Pons (tissue), 1 donor: ENCODE measurements at places on chromosomes 1 and 21.

DNA sequence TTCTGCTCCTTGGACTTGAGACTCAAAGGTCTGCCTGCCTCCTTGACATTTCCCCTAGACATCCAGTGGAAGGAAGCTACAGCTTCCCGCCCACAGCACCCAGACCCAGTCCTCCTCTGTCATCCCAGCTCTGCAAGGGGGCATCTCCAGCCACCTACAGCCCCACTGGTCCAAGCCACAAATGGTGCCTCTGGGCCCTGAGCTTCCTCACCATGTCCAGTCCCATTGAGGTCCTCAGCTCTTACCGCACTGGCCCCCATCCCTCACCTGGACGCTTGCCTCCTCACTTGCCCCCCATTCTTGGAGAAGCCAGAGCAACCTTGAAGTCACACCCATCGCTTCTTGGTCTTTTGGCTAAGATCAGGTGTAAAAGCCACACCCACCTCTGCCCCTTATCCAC lies 13.2 kb downstream of the PODN start:
- DNase-seq = no peak

DNA sequence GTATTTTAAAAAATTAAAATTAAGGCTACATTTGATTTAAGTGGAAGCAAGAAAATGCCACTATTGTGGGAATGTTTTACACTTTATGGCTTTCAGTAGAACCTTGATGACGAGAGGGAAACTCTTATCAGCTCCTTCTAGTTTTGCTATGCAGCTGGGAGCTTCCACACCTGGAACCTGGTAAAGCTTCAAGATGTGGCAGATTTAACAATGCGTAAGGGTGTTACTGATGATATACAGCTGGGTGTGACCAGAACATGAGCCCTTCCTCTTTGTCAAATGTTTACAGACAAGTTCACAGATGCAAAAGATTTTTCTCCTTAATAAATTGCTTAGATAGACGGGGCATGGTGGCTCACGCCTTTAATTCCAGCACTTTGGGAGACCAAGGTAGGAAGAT lies 20.3 kb downstream of the TTC13 start:
- no peak for DNase-seq

- peak; percentile 44 for DNase-seq
Observed at GRCh38 chr1:60621368-60621851, 461.0 kb upstream of the NFIA start.

GRCh38 chr1:177959811-177960515 lies 9.9 kb downstream of the SEC16B start:
- peak; percentile 34 for DNase-seq

DNA sequence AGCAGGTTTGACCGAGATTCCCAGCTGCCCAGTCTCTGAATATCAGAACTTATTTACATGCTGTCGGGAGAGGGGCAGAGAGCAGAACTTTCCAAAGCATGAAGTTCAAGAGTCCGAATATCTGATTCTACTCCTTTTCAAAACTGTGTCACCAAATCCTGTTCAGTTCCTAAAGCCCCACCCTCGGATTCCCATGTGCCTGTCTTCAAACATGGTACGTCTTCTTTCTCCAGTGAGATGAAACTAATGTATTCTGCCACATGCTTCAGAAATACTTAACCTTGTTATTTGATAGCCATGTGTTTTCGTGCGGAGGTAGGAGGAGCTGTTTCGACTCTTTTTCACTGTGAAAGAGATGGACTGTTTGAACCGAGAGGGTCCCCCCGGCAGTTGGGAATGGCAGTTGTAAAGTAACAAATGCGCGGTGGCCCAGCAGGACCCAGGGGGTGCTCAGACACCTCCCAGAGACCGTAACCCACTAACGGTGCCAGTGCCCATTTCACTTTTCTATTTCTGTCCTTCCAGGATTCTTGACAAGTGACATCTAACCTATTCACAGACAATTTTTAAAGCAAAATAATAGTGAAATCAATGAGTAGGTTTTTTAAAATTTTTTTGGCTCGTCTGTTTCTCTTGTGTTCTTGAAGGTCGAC lies 67.2 kb downstream of the ZBTB18 start:
- no peak for DNase-seq

DNA sequence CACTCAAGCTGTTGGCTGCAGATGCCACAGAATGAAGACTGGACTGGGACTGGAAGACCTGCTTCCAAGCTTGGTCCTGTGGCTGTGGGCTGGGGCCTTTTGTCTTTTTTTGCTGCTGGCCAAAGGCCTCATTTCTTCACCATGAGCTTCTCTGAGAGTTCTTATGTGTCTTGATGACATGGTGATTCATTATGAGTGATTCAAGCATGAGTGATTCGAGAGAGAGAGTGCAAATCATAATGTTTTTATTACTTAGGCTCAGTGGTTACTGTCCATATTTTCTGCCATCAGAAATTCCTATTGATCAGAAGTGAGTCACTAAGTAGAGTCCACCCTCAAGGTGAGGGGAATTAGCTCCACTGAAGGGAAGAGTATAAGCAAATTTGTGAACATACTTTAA lies 94.0 kb downstream of the PCP4 start:
- DNase-seq = no peak

DNA sequence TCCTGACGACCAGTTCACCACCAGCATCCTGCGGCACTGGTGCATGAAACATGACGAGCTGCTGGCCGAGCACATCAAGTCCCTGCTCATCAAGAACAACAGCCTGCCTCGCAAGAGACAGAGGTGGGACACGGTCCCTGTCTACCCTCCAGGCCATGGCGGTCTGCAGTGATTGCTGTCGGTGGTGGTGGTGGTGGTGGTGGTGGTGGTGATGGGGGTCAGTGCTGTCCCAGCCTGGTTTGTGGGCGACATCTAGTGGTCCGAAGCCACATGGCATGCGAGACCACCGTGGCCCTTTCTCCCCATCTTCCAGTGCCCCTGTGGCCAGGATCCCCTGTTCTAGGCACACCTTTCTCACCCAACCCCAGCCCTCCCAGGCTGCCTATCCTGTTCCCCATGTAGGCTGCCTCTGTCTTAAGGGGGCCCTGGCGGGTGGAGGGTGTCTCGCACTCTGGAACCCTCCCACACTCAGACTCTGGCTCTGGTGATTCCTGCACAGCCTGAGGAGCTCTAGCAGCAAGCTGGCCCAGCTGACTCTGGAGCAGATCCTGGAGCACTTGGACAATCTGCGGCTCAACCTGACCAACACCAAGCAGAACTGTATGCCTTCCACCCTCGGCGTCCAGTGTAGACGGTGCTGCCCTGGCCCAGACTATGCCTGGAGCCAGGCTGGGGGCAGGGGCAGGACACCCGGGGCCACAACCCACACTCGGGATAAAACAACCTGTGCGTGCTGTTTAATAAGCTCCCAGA lies 3.2 kb upstream of the SLC27A3 start:
- DNase-seq = no peak

- DNase-seq = no peak
Observed at GRCh38 chr1:5311147-5311546, 656.7 kb downstream of the AJAP1 start.

- no peak for DNase-seq
Observed at GRCh38 chr21:17921579-17922530, 102.7 kb upstream of the C21orf91 start.

DNA sequence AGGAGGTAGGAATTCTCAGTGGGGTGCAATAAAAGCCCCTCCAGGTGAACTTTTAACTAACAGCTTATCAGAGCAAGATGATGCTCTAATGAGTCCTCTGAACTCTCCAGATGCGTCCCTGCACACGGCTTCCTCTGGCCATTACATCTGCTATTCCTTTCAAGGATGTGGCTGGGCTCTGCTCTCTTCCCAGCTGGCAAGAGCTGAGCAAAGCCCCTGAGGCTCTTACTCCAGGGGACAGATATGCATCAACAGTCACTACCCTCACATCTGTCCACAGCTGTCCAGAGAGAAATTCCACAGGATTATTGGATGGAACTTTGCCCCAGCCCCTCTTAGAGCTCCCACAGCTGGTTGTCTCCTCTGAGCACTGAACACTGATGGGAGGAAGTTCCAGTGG lies 267.8 kb downstream of the C1orf94 start:
- DNase-seq = no peak

DNA sequence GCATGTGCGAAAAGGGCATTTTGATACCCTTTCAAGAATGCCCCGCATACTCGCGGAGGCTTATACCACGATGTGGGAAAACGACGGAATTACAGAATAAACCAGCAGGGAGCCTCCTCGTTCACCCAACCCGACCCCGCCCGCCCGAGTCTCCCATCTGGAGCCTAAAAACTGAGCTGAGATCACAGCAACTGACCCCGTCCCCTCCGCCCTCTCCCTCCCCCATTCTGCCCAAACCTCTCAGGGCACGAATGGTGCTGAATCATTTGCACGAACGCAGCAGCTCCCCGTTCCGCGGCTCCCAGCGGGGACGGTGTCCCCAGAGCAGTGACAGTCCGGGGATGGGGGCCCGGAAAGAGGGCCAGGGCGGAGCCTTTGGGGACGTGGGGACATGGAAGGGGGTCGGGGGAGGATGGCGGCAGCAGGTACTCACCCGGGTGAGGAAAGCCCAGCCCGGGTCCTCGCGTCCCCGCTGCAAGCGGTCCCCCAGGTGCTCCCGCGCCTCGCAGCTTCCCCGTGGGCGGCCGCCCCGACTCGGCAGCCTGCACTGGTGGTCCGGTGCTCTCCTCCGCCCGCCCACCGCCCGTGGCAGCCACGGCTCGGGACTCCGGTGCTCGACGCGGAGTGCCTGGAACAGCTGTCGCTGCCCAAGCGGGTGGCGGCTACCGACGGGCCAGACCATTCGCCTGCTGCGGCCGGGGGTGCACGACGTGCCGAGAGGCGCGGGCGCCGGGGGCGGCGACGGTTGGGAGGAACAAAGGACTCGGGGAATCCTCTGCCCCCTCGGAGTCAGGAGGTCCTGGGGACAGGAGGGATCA lies at the start of gene TTLL7:
Gene TTLL7 (minus strand): TSS at position 635 of the 818 bp plus-strand sequence. CDS start 46,921 bp downstream, outside the sequence.
- peak; percentile 66 for DNase-seq

GRCh38 chr1:201112173-201112731 lies at the start of gene CACNA1S:
TSS of gene CACNA1S (minus strand) at chr1:201112426. CDS start at chr1:201112339, 87 bp downstream.
- DNase-seq = no peak

GRCh38 chr1:214898161-214898560 lies 184.4 kb upstream of the KCNK2 start:
- DNase-seq = no peak

DNA sequence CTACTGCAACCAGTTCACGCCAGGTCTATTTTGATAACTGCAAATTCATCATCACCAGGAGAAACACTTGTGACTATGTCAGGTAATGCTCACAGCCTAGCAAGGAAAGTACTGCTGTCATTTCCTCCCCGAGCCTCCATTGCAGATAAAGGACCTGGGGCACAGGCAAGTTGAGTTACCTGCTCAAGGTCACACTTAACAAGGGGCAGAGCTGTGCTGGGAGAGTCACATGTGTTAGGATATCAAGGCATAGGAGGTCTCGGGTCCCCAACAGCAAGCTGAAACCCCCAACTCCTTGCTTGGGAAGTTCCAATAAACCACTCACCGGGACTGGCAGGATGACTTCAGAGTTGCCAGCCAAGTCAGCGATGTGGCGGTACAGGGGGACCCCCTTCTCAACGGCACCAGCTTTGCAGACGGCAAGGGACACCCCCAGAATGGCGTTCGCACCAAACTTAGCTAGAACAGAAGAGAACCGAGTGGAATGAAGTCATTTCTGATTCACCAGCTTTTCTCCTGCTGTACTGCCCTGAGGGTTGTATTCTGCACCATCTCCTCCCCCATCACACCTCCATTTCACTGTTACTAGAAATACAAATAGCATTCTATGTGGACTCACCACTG lies 11.6 kb downstream of the ENO1 start:
- DNase-seq = no peak

- DNase-seq = no peak
Observed at GRCh38 chr21:20661745-20662422, 336.3 kb upstream of the NCAM2 start.

DNA sequence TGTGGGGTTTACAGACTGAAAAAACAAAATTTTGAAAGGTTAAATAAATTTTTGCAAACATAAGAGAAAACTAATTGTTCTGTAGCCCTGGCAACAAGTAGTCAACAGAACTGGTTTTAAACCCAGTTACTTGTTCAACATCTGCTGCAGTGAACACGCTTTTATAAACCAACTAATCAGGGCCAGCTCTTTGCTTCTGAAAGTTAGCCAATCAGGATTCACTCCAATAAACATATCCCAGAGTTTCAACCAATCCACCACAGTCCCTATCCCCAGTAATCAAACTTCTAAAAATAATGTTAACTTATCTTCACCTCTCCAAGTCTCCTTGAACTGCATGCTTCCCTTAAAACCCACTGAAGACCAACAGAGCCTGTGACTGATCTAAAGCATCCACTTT lies 306.6 kb downstream of the CTH start:
- DNase-seq = no peak

DNA sequence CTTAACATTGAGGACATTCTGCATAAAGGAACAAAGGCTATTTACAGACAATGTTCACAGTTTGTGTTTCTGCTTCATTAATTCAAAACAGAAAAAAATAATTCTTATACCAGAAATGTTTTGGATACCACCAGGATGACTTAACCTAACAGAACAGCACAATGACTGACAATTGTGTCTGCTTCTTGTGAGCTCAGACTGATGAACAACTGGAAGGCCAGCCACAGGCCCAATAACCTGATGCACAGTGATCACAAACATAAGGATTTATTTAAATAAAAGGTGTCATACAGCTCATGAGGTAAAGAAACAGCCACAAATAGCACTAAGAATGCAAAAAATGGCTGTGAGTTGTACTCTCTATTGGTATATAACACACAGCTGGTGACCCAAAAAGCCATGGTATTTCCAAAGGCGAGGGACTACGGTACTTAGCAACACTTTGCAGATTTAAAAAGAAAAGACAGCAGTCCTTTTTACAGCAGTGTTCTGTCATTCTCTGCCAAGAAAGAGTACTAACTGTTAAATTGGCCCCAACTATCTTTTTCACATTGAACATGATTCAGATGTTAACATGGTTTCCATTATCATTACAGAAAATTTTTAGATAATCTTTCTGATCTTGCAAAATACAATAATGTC lies 32.1 kb upstream of the DDAH1 start:
- no peak for DNase-seq

GRCh38 chr1:60134716-60135115 lies 61.1 kb upstream of the C1orf87 start:
- DNase-seq = no peak

DNA sequence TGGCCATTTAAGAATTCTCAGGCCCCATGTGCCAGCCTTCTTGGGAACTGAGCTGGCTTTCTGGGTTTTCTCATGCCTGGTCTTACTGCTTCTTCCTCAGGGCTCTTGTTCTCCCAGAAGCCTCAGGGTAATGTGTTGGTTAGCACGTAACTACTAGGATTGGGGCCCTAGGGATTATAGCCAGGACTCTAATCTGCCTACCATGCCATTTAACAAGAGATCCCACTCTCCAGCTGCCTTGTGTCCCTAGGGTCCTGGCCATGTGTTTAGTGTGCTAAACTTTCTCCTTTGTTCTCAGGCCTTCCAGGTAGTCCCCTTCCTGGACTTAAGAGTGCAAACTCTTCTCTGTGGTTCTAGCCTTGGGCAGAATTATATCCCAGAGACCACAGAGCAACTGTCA lies 2.2 kb upstream of the SH3BGRL3 start:
- no peak for DNase-seq
